Activated CD4-positive, alpha-beta T cell treated with anti-CD3 and anti-CD28 coated beads, Interleukin-2, Interleukin-4, amounts not matched to agents 100 ng/mL and 50 ng/mL, durations not matched to agents 16 hours and 8 hours (primary cell): ENCODE measurements at places on chromosomes 7 and 10.

- DNase-seq = no peak
Observed at GRCh38 chr7:2358968-2359527, 4.4 kb downstream of the EIF3B start.

- DNase-seq = no peak
Observed at GRCh38 chr7:1913466-1914282, 243.6 kb downstream of the ELFN1 start.

GRCh38 chr10:29446327-29446726 lies 157.5 kb downstream of the LYZL1 start:
- peak; percentile 6 for DNase-seq

DNA sequence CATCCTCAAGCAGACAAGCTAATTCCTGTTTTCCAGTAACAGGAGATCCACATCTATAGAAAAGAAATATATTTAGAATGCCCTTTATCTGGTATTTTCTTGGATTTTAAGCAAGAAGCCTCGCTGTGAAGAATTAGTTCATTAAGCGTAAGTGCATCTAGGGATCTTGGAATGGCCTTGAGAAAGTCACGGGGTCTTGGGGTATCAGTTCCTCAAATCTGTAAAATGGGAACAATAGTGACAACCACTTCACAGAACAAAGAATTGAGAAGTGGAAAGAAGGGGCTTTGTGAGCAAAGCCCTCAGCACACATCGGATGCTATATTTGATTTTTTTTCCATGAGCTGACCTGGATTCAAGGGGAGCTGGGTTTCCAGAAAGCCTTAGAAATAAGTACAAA lies 32.3 kb upstream of the WDFY4 start:
- DNase-seq = no peak

GRCh38 chr7:29623973-29624372 lies 60.3 kb downstream of the PRR15 start:
- DNase-seq = no peak
